ENCODE measurements at places on chromosomes 6 and 20.

DNA sequence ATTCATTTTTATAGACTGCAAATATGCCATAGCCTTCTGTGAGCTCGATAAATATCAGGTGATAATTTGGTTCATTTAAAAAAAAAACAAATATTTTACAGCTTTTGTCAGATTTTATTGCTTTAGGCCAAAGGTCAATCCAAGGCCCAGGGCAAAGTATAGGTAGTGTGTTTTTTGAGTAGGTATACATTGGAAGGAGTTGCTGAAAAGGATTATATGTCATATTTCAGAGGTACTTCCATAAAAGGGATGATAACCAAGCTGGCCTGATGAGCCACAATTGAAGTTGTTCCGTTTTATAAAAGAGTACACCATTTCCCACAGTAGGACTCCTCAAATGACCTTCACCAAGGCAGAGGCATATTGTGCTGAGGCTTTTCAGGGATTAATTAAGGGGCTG lies 452.8 kb upstream of the FLRT3 start:
- DNase-seq, result no peak

DNA sequence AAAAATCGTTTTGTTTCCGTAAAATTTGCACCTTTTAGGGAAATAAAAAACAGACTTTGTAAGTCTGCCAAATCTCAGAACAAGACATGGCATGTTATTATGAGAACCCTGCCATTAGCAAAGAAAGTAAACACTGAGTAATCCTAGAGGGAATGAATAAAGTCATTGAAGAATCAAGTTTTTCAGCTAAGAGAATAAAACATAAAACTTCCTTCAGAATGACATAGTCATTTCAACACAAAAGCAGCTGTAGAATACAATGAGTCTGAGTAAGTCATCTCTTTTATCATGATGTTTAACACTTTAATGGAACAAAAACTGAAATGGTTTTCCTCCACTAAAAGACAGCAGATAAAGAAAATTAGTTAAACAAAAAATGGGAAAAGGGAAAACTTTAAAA lies 10.3 kb upstream of the DST start:
- no peak for DNase-seq

GRCh38 chr6:133945158-133945557 lies 7.9 kb upstream of the TBPL1 start:
- no peak for DNase-seq

- no peak for DNase-seq
These were observed 186.6 kb downstream of the DOK5 start for GRCh38 chr20:54661880-54662465.

- no peak for DNase-seq
These were observed 535.0 kb downstream of the RFPL4B start for GRCh38 chr6:112881828-112882780.
